ENCODE measurements at places on chromosomes 6 and 20.
A peak's percentile ranks its signal among the peaks of the same experiment; 100 is the strongest.

- DNase-seq = peak; percentile 4
Measured at GRCh38 chr6:106448000-106448426, 87.5 kb downstream of the CRYBG1 start.

DNA sequence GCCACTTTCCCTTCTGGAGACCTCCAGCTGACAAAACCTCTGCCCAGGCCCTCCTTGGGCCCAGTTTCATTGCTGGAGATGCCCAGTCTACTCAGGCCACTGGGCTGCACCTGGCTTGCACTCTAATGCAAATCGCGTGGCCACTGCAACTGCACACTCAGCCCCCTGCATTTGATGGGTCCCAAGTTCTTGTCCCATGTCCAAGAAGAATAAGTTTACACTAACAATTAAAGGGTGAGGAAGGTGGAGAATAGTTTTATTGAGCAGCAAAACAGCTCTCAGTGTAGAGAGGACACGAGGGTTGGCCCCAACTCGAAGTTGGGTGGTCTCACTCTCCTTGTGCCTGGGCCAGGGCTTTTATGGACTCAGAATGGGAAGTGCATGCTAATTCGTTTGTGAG lies 31.9 kb upstream of the THEMIS start:
- DNase-seq = no peak

DNA sequence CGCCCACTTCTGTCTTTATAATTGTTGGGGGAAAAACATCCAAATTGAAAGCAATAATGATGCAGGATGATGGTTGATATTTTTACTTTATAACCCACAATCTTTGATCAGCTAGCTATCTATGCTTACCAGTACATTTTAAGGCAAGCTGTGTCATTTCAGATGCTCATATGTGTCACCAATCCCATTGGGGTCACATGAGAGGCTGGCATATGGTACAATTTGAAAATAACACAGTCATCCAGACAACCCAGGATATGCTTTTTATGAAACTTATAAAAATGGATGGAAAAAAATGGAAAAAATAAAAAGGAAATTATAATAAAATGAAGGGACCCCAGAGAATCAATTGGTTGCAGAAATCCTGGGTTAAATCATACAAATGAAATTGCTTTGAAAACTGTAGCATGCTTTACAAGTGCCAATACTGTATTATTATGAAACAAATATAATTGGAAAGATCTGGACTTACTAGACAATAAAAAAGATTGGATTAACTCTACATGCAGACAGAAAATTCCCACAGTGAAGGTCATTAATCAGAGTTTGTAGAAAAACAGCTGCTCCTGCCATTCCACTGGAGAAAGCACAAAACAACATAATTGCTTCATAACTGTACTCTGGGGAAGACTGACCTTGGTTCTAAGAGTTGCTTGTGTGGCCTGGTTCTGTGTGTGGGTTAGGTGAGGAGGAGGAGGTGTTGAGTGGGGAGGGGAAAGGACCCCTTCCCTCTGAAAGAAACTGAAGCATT lies 13.3 kb upstream of the PRIM2 start:
- DNase-seq = no peak

DNA sequence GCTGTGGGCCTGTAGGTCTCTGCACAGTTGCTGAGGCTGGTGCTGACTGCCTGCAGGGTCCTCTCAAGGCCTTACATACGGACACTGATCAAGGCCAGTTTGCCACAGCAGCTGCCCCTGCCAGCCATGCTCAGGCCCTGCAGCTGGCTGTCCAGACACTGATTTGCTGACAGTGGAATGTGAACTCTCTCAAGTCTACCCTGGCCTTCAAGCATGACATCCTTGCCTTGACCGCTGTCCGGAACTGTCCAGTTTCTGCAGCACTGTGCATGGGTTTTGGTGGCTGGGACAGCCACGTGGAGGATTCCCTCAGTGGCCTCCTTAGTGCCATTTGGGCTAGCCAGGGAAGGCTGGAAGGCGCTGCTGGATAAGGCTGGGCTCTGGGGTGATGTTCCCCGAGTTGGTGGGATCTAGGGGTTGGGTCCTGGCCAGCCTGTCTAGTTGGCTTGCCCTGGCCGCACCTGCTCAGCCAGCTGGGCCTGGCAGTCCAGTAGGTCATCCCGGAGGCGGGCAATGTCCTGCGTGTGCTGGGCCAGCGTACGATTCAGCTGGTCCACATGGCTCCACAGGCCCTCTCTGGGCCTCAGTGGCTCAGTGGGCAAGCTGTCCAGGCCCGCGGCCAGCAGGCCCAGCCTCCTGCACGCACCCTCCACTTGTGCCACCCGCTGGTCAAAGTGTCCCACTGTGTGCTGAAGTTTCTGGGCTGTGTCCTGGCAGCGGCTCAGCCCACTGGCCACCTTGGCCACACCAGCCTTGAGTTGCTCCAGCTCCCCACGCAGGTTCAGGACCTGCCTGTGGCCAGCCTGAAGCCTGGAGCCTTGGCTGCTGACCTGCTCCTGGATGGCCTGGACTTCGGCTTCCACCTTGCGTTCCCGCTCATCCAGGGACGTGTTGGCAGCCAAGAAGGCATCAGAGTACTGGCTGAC lies 5.5 kb downstream of the EMILIN3 start:
- no peak for DNase-seq

DNA sequence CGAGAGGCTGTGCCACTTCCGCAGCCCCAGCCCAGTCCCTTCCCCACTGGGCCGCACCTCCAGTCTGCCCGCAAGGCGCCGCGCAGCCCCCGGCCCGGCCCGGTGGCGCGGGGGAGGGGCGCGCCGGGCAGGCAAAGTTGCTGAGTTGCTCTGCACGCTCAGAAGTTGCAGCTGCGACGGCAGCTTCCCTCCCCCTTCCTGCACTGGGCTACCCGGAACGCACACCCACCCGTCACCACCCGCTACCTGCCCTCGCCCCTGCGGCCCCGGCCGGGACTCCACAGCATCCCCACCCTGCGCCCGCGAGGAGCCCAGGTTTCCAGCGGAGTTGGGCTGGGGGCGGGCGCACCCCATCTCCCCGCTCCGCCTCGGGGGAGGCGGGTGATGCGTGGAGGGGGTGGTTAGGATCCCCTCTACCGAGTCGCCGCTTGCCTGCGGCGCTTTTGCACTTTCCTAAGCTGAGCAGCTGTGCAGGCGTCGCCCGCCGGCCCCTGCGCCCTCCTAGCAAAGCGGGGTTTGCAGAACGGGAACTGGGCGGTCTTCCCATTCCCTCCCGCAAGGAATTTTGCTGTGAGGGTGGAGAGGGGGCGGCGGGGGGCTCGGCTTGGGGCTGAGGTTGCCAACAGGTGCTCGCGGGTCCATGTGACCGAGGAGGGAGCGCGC lies 55.9 kb upstream of the RREB1 start:
- peak; percentile 17 for DNase-seq

- DNase-seq = no peak
Measured at GRCh38 chr20:11447371-11448100, 470.2 kb upstream of the BTBD3 start.

GRCh38 chr6:161211380-161212035 lies 62.4 kb downstream of the AGPAT4 start:
- DNase-seq = no peak

GRCh38 chr6:134216301-134217010 lies 101.5 kb downstream of the SGK1 start:
- no peak for DNase-seq
